ENCODE measurements at places on chromosomes 3 and 15.

GRCh38 chr15:35673093-35673684 lies 127.2 kb upstream of the DPH6 start:
- DNase-seq = no peak

DNA sequence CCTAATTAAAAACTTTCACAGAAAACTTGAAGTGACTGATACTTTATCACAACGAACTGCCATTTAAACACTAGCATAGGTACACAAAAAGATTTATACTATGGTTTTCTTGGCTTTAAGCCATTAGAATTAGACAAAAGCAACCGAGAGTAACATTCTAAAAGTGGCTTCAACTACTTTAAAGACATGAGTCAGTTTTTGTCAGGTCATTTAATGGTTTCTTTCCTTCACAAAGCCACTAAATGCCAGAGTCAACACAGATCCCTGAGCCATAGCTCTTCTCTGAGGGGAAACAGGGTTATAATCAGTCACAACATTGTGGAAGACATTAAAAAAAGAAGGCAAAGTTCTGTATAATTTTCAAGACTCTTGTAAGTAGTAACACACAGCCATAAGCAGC lies 54.6 kb downstream of the CAPN3 start:
- no peak for DNase-seq

- DNase-seq = no peak
Observed at GRCh38 chr15:50067254-50067653, 51.8 kb downstream of the ATP8B4 start.

DNA sequence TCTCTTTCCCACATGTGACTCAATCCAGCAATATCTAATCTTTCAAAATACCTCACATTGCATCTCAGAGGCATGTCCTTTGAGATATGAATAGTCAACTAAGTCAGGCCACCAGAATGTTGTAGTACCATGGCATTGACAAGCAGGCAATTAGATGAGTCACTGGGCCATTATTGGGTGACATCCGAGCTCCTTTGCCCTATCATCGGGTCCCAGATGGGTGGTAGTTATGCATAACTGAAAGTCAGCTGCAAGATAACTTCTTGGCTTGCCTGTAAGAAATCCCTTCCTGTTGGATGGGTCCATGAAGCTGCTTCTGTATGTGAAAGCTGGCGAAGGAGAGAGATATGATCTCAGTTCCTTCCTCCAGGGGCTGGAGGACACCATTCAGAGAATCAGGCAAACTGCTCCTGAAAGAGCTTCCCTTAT lies 32.8 kb downstream of the ARRDC4 start:
- DNase-seq = no peak

- DNase-seq = no peak
Observed at GRCh38 chr3:38578081-38578475, 71.4 kb downstream of the SCN5A start.

GRCh38 chr15:23877502-23878412 lies 190.7 kb upstream of the NDN start:
- no peak for DNase-seq

GRCh38 chr15:67902579-67903009 lies 62.7 kb upstream of the RNU6-1 start:
- DNase-seq = no peak

DNA sequence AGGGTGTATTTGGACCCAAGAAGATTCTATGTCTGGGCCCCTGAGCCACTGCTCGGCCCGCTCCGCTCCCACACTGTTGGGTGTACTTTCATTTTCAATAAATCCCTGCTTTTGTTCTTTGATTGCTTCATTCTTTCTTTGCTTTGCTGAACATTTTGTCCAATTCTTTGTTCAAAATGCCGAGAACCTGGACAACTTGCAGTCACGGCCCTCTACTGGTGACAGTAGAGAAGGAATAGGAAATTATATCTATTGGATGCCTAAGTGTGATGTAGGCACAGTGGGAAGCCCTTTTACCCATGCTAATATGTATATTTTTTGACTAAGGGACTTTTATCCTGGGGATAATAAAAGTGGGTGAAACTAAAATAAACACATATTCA lies 340.8 kb downstream of the LRRC3B start:
- DNase-seq = no peak

DNA sequence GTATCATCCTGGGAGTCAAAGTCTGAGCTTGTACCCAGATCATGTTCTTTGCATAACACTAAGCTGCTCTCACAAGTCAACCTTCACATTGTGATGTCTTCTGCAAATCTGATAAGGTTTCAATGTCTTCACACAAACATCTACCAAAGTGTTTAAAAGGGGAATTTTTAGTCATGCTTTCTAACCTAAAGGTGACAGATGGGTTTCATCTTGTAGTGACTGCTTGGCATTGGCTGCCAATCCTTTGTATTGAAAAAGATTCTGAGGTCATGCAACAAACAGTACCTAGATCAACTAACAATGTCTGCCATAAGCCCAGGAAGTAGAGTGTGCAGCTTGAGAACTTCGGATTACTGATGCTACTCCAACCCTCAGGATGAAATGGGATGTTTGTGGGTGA lies 43.6 kb upstream of the DIPK2A start:
- no peak for DNase-seq

- no peak for DNase-seq
Observed at GRCh38 chr3:187941848-187942194, 196.6 kb upstream of the BCL6 start.

- no peak for DNase-seq
Observed at GRCh38 chr15:73142802-73143762, 90.8 kb downstream of the NEO1 start.

- no peak for DNase-seq
Observed at GRCh38 chr3:46719044-46719565, 1.4 kb upstream of the PRSS50 start.

- no peak for DNase-seq
Observed at GRCh38 chr3:129738172-129738571, 131.7 kb upstream of the PLXND1 start.

DNA sequence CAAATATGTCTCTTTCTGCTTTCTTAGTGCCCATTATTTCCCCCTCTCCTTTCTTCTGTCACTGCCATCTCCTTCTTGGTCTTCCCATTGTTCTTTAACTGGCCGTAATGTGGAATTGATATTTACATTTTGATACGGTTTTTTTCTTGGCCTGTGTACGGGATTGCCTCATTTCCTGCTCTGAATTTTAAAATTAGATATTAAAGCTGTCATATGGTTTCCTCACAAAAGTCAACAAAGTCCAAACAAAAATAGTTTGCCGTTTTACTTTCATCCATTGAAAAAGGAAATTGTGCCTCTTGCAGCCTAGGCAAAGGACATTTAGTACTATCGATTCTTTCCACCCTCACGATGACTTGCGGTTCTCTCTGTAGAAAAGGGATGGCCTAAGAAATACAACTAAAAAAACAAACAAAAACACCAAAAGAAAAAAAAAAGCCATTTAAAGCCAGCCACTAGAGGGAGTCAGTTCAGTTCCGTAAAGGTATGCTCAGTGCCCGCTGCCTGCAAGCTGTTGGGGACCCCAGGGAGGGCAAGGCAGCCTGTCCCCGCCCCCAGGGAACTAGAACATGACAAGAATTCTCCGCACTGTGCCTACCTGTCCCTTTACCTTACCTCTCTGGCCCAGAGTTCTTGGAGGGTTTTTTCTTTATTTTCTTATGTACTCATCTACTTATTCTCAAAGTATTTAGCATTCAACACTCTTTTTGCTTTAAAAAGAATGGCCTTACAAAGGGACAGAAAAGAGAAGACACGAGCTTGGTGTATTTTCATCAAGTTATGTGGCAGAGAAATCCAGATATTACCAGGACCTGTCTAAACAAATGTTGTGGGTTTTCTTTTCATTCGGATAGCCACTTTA lies 30.0 kb upstream of the NR2E3 start:
- no peak for DNase-seq

DNA sequence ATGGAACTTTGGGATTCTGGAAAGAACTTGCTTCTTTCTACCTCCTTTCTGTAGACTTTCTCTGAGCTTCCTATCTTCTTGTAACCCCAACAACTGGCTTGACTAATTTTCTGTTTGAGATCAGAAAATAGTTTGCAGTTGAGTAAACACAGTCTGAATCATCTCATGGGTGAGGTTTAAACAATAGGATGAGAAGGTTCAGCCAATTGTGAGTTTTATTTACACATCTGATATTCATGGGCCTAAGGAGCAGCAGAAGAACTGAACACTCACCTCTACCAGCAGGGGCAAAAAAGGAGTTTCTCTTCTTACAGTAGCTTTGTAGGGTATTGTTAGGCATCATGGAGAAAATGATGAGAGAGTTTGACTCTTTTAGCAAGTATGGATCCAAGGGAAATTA lies 54.2 kb downstream of the DTWD1 start:
- DNase-seq = peak; percentile 1

DNA sequence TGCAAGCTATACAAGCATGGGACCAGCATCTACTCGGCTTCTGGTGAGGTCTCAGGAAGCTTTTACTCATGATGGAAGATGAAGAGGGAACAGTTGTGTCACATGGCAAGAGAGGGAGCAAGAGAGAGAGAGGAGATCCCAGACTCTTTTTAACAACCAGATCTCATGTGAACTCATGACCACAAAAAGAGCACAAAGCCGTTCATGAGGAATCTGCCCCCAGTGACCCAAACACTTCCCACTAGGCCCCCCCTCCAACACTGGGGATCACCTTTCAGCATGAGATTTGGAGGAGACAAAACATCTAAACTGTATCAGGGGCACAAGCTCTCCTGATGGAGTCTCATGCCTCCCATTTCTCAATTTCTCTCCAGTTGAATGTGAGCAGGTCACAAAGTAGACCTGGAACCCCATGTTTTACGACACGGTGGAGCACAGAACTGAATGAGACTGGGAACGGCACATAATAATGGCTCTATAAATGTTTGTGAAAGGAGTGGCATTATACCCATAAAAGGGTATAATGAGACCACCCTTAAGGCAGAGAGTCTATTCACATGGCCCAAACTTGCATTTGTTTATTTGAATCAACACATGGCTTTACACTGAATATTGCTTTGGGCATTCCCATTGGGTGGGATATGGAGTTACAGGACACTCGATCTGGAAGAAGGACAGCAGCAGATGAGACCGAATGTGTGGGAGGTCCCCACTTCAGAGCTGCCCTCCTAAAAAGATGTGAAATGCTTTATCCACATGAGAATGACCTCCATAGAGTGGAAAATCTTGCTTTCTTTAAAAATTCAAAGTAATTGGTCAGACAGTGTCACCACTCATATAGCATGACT lies 38.8 kb downstream of the IL16 start:
- DNase-seq = no peak

Data from DMS153 (cell line).